LoVo (cell line): ENCODE measurements at places on chromosomes 2 and 18.

GRCh38 chr2:96325884-96326255, 753 bp downstream of the ITPRIPL1 start:
- no peak for DNase-seq

- no peak for DNase-seq
Observed at GRCh38 chr2:2482851-2483250, 151.8 kb upstream of the MYT1L start.

DNA sequence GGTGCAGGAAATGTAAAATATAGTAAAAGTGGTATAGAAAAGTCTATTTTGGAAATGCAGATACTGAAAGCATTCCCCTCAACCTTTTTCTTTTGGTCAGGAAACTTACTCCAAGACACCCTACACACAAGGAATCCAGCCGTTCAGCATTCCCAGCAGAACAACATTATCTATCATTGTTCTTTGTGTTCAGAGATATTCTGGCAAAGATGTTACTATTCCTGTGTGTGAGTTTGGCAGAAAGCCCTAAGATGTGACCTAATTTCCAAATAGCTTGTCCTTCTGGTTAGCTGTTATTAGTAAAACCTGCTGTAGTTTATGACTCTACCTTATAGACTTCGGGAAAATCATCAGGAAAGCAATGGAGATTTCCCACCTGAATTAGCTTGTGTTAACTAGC, 78.1 kb upstream of the PELI1 start:
- no peak for DNase-seq

- peak; percentile 67 for DNase-seq
Observed at GRCh38 chr2:54471221-54471711, 15.1 kb downstream of the SPTBN1 start.

- no peak for DNase-seq
Observed at GRCh38 chr2:155770516-155770915, 562.0 kb downstream of the NR4A2 start.

DNA sequence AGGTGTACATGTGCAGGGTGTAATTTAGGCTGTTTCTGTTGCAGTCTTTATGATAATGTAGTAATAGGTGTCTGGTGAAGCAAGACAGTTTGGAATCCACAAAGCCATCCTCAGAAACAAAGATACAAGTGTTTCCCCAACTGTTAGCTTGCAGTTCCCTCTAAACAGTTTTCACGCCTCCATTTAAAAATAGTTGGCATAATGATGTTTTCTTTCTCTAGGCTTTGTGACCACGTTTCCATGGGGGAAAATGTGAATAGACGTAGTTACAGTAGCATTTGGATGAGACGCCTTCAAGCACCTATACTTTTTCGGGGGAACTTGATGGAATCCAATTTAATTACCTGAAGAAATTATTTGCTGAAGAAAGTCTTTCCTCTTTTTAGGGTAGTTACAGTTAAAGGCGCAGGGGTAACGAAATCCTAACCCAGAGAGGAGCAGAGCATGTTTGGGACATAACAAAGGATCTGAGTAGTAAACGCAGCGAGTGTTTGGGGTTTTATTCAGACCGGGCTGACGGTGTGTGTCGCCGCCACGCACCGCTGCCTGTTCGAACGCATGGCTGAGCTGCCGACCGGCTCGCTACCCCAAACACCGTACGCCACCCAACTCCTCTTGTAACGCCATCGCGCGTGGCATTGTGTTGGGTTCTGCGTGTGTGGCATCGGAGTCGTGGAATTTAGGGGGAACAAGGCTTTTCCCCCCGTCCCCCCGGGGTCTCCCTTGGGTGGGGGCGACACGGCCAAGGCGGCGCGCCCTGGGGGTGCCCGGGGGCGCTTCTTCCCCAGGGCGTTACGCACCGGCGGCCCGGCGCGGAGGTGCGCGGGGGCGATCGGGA, 681 bp upstream of the NRP2 start:
- DNase-seq, result no peak

DNA sequence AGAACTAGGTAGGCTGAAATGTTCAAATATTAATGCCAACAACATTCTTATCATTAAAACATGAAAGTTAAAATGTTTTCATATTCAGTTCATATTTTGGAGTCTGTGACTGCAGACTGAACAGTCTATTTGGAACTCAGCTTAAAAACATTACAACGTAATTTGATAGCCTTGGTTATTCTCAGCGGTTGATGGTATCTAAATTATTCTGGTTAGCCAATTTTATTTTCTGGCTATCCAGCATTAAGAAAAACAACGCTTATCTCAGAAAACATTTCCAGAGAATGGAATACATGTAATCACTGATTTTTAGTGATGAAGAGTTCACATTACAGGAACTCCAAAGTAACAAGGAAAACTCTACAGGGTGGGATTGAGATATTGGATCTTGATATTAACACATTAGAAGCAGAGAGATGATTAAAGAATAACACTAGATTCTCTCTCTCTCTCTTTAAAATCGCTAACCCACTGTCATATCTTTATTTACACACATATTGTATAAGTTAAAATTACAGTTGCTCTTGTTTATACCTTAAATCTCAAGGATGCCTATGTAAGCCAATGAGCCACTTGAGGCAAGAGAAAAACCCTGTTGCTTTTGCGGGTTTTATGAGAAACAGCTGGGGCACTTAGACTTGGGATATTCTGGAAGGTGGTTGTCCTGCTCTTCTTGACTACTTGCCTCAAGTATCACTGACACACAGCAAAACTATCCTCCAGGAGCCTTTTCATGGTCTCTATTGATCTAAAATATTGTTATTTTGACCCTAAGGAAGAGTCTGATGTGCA, 84.9 kb downstream of the ICOS start:
- DNase-seq, result no peak

DNA sequence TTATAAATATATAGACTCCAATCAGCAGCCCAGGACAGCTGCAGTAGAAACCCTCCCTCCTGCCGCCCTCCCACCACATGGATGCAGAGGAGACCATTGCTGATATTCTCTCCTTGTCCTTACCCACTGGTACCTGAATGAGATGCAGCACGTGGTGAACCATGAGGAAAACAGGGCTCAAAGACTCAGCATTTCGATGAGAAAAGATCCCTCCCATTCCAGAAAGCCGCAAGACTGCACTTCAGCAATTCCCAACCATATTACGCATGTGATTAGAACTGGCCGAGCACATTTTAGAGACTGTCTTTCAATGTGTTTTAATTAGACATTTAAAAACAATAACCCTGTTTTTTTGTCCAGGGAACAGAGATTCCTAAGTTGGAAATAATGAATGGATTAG, 125.5 kb downstream of the NRP2 start:
- DNase-seq, result no peak

- DNase-seq, result no peak
Observed at GRCh38 chr2:29119211-29119610, 4.0 kb downstream of the CLIP4 start.

DNA sequence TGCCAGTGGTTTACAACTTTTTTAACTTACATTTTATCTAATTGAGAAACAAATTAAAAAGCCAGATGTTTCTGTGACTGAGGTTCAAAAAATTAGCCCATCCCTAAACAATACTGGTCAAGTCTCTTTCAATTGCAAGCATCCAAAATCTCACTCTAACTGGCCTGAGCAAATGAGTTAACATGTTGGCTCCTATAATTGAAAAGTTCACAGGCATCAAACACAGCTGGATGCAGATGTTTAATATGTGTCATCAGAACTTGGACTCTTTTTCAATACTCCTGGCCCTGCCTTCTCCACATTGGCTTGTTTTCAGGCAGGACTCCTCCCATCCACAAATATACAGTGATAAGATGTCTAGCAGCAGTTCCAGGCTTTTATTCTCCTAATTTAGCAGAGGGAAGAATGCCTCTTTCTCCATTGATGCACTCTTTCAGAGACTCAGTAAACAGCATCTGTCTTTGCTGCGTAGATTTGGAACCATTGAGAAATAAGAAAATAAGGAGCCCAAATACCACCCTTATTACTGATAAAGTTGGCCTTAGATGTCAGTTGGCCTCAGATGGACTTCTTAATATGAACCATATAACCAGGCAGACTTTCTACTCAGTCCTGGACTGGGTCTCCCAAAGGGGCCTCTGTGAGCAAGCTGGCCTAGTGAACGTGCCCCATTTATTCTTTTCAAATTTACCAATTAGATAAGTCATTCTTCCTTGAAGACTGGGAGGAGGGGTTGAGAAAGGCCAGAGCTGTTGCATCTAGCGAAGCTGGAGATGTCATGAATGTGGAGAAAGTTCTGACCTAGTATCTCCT, 30.4 kb upstream of the FN1 start:
- no peak for DNase-seq

GRCh38 chr2:158561054-158561453, 104.3 kb downstream of the PKP4 start:
- no peak for DNase-seq

DNA sequence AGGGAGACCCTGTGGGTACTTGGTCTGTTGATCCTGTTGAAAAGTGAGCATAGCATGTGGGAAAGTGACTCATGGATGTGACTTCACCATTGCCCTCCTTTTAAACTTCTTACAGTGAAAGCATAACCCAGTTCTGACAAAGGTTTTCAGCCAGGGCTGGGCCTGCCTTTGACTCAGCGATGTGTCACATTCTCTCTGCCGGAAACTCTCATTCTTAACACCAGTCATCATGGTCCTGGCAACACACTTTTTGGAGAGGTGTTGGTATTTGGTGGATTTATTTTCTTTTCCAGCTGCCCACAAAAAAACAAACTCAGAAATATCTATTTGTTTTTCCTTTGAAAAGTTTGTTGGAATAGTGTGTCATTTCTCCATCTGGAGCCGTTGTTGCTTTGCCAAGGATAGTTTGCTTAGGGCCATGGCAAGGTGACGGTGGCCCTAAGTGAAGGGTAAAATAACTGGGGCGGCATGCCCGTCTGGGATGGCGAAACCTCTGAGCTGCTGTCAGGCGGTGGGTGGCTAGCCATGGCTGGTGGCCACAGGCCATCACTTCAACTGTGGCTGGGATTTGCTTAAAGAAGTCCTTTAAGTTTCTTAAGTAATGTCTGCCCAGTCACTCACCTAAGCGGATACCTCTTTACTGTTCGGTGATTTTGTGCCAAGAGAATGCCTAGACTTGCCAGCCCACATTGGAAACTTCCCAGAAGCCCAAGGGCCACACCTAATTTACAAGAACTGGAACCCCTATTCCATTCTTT, 123.3 kb downstream of the LTBP1 start:
- peak; percentile 86 for DNase-seq

- DNase-seq, result no peak
Observed at GRCh38 chr18:44996261-44996660, 315.6 kb downstream of the SETBP1 start.

DNA sequence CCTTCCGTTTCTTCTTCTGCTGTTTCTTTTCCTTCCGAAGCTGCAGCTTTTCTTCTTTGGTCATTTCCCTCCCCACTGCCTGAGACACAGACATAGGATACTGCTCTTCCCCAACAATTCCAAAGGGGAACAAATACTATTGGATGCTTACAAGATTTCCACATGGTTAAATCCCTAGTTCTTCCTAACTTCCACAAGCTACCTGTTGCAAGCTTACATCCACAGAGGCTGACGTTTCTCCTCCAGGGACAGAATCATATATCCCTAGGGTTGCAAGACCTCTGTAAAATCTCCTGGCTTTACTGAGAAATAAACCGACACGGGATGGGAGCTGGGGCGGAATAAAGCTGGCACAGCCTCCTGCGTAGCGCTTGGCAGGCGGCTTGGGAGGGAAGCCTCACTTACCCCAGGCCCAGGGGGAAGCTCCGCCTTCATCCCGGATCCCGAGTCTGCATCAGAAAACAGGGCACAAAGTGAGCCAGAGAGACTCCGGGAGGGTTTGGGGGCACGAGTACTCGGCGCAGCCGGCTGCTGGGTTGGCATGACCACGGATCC, 590 bp downstream of the EIF2B4 start:
- DNase-seq, result peak; percentile 38

DNA sequence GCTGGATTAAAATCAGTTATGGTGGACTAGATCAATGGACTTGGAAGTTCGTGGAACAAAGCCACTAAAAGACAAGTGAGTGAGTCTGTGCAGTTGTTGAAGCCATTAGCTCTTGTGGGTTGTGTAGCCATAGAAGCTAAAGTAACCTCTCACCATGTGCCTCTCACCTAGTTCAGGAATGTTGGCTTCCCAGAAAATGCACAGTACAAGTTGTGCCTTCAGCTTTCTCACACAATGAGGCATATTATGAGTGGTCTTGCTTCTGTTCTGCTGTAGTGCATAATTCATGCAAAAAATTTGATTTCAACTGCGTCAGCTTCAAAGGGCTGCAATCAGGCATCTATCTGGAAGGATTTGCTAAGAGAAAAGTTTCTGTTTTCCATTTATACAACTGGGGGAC, 26.2 kb downstream of the CERS6 start:
- no peak for DNase-seq

GRCh38 chr2:22579341-22579740, 805.6 kb upstream of the KLHL29 start:
- DNase-seq, result no peak

DNA sequence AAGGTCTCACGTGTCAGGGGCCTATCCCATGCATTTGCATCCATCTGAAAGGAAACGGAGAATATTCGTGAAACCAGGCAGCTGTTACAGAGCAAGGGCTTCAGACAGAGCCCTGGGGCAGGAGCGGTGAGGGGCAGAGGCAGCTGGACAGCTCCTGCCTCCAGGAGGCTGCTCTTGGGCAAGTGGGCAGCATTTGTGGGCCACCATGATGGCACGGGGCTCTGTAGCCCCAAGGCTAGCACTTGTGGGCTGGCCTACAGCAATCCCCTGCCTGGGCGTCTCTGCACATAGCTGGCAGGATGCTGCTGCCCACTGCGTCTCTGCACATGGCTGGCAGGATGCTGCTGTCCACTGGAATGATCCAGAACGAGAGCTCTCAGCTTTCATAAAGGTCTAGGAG, 52.8 kb upstream of the PTMA start:
- no peak for DNase-seq

DNA sequence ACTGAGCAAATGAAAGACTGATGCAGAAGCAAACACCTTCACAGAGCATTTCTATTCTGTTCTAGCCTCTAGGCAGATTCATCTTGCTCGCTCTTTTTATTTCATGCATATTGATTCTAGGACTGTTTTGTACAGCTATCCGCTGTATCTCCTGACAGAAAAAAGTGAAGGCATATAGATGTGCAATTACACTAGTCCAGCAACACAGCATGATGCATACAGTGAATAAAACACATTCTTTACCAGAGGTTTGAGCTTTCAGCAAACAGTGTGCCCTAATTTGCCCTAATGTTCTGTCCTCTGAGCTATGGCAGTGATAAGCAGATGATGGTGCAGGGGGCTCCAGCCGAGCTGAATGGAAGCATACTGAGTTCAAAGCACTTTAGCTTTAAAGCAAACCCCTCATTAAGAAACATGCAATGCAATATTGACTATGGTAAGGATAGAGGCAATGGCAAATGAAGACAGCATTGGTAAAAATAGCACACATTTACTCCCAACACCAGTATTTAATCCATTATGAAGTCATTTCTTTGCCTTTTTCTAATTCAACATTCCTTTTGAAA, 141.2 kb upstream of the RGPD4 start:
- no peak for DNase-seq

DNA sequence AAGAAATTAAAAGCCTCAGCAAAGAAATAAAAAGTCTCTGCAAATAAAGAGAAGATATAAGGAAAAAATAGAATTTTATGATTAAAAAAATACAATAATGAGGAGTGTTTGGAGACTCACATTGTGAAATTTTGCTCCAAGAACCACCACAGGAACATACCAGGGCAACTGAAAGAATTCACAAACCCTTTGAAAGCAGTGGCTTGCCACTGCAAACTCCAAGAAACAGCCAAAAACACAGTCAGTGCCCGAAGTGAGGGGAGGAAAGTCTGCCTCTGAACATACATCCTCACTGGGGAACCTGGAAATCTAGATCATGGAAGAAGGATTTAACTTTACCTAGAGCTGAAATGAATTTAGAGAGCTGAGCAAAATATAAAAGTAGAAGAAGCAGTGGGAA, 33.1 kb downstream of the EVA1A start:
- DNase-seq, result no peak

- no peak for DNase-seq
Observed at GRCh38 chr2:74067221-74067747, 80.4 kb downstream of the BOLA3 start.
